ENCODE measurements at places on chromosomes 3 and 15.

DNA sequence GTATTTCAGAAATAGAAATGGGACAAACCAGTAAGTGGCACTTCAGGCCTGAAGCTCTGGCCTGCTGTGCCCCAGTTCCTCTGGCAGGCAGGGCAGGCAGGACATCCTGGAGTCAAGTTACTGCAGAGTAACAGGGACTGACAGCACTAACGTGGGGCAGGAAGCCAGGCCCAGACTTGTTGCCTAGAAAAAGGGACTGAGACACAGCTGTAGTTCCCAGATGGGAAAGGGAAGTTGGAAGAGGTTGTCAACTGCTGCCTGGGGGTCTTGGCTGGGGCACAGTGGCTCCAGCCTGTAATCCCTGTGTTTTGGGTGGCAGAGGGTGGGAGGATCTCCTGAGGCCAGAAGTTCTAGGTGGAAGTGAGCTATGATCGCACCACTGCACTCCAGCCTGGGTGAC, 171.9 kb downstream of the FMN1 start:
- H3K36me3 ChIP-seq: no peaks in the 10 kb centered on the region
- H3K27me3 ChIP-seq: no peaks in the 10 kb centered on the region
- no peak for DNase-seq
- H3K4me3 ChIP-seq: no peak overlapping the region
- no peak overlapping the region for H3K27ac ChIP-seq

DNA sequence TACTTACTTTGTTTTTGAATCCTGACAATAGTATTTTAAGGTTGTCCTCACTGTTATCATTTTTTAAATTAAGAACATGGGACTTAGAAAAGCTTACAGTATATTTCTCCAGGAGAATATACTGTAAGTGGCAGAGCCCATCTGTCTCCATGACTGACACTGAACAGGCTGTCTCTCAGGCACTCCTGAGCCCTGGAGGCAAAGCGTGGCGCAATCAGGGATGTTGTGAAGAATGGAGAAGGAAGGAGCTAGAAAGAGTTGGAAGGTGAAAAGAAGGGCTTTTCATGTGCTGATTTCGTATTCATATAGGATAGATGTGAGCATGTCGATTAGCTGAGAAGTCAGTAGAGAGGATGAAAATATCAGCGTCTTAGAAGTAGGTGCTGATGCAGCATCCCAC, 41.5 kb downstream of the FGF12 start:
- no peaks in the 10 kb centered on the region for H3K4me1 ChIP-seq
- no peak for DNase-seq
- no peaks in the 10 kb centered on the region for H3K36me3 ChIP-seq
- H3K4me3 ChIP-seq: no peak overlapping the region

DNA sequence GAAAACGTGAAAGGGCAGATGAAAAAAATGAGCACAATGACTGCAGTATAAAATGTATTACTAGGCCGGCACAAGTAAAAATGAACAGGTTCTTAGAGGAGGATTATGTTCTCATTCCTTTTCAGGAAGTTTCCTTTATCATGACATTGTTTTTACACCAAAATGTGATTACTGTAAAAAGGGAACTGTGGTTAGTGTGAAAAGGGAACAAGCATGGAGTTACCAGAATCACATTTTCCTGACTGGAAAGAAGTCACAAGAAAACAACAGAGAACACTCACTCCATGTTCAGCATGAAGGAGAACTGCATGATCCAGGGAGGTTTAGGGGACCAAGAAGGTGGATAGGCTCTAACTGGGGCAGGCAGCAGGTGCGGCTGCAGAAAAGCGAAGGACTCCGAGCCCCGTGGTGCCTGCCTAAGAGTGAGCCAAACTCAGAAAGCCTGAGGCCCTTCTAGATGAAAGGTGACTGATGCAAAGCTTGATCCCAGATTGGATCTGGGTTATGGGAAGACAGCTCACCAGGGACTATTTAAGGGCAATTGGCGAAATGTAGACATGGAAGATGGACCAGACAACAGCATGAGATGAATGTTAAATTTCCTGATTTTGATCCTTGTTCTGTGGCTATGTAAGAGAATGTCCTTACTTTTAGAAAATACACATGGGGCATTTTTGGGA, 77.3 kb downstream of the CCR1 start:
- H3K27ac ChIP-seq: no peak overlapping the region
- DNase-seq: no peak
- H3K36me3 ChIP-seq: no peaks in the 10 kb centered on the region
- H3K4me3 ChIP-seq: no peak overlapping the region
- no peaks in the 10 kb centered on the region for H3K27me3 ChIP-seq
- peaks cover 2% of the 10 kb centered on the region for H3K4me1 ChIP-seq

GRCh38 chr3:8540456-8540855, 38.8 kb downstream of the LMCD1 start:
- no peak overlapping the region for H3K27ac ChIP-seq
- no peaks in the 10 kb centered on the region for H3K27me3 ChIP-seq
- no peak overlapping the region for H3K4me3 ChIP-seq
- DNase-seq: no peak

GRCh38 chr15:85837011-85837433, 42.3 kb upstream of the KLHL25 start:
- no peak overlapping the region for H3K4me3 ChIP-seq
- H3K36me3 ChIP-seq: no peaks in the 10 kb centered on the region
- H3K4me1 ChIP-seq: no peaks in the 10 kb centered on the region
- DNase-seq: no peak
- no peak overlapping the region for H3K27ac ChIP-seq

GRCh38 chr3:115960799-115961198, 337.5 kb downstream of the GAP43 start:
- H3K27ac ChIP-seq: no peak overlapping the region
- no peak overlapping the region for H3K4me3 ChIP-seq
- no peak for DNase-seq
- H3K4me1 ChIP-seq: no peaks in the 10 kb centered on the region
- H3K27me3 ChIP-seq: no peaks in the 10 kb centered on the region

DNA sequence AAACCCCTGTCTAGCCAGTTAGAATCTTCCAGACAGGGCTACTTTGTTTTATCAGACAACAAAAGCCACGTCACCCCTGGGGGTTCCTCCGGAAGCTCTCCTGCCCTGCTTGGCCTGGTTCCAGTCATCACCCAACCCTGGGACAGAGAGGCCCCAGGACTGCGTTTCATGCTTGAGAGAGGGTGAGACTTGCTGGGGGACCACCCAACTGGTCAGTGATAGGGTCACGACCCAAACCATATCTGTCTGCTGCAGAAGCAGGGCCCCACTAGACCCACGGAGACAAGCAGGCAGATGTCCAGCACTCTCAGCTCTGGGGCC, 1.2 kb downstream of the NT5DC2 start:
- no peaks in the 10 kb centered on the region for H3K27me3 ChIP-seq
- peak; percentile 21 for DNase-seq
- H3K36me3 ChIP-seq: no peaks in the 10 kb centered on the region
- peaks cover 12% of the 10 kb centered on the region for H3K4me1 ChIP-seq
- peak overlapping the region; percentile 36 for H3K27ac ChIP-seq

DNA sequence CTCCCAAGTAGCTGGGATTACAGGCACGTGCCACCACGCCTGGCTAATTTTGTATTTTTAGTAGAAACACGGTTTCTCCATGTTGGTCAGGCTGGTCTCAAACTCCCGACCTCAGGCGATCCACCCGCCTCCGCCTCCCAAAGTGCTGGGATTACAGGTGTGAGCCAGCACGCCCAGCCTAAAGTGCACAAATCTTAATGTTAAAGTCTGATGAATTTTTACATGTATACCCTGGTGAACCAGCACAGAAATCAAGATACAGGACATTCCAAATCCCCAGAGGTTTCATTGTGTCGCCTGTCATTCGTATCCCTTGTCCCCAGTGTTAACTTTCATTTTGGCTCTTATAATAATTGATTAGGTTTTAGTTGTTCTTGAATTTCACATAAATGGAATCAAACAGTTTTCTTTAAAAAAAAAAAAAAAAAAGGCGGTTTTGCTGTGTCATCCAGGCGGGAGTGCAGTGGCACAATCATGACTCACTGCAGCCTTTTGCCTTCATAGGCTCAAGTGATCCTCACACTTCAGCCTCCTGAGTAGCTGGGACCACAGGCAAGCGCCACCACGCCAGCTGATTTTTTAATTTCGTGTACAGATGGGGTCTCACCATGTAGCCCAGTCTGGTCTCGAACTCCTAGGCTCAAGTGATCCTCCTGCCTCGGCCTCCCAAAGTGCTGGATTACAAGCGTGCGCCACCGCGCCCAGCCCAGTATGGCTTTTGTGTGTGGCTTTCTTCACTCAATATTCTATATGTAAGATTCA, 1.5 kb upstream of the TM4SF19 start:
- no peak overlapping the region for H3K4me3 ChIP-seq
- H3K27ac ChIP-seq: no peak overlapping the region
- DNase-seq: no peak
- no peaks in the 10 kb centered on the region for H3K4me1 ChIP-seq
- no peaks in the 10 kb centered on the region for H3K27me3 ChIP-seq

DNA sequence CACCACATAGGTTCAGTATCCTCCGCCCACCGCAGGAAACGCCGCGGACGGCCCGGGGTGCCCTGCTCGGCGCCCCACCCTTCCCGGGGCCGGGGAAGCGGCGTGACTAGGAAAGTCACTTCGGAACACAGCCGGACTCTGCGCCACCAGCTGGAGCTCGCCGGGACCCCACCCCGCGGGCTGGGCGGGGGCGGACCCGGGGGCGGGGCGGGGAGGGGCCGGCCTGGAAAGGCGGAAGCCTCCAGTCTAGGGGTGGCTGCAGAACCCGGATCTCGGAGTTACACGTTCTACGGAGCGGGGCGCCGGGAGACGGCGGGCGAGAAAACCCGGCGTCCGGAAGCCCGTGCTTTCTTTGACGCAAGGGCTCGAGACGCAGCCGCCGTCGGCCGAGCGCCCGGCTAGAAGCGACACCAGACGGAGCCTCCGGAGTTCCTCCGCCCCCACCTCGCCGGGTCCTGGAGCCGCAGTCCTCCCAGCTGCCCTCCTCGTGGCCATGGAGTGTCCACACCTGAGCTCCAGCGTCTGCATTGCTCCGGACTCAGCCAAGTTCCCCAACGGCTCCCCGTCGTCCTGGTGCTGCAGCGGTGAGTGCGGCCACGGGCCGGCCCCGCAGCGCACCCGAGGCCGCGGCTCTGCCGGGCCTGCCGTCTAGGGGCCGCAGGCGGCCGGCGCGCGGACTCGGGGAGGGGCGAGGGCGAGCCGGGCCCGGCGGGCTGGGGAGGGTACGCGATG, at the start of gene USP3:
TSS of gene USP3 (plus strand) at position 347 of the 732 bp plus-strand sequence. CDS start at position 494, 147 bp downstream.
- peak; percentile 98 for DNase-seq
- H3K4me1 ChIP-seq: peaks cover 14% of the 10 kb centered on the region
- H3K36me3 ChIP-seq: no peaks in the 10 kb centered on the region
- peak within 1 kb of the TSS; percentile 72 for H3K4me3 ChIP-seq

DNA sequence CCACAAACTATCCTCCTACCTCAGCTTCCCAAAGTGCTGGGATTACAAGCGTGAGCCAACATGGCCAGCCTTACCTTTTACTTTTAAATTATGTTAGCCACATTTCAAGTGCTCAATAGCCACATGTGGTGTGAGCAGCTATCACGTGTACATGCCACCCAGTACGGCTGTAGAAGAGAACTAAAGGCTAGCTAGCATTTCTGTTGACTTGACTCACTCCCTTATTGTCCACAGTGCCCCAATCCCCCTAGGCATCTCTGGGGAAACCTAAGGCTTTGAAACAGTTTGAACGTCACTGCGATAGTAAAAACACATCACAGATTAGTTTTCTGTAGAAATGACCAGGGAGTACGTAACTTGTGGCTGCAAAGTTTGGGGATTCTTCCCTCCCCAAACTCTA, 12.0 kb downstream of the C15orf40 start:
- no peaks in the 10 kb centered on the region for H3K4me1 ChIP-seq
- H3K27me3 ChIP-seq: no peaks in the 10 kb centered on the region
- no peak overlapping the region for H3K4me3 ChIP-seq
- no peak overlapping the region for H3K27ac ChIP-seq
- H3K36me3 ChIP-seq: no peaks in the 10 kb centered on the region
- no peak for DNase-seq

GRCh38 chr3:139601191-139601961, 61.8 kb upstream of the RBP1 start:
- no peak overlapping the region for H3K4me3 ChIP-seq
- H3K4me1 ChIP-seq: no peaks in the 10 kb centered on the region
- DNase-seq: no peak
- H3K27ac ChIP-seq: no peak overlapping the region
- no peaks in the 10 kb centered on the region for H3K36me3 ChIP-seq

GRCh38 chr15:67511606-67512005, 9.3 kb upstream of the C15orf61 start:
- no peaks in the 10 kb centered on the region for H3K4me1 ChIP-seq
- no peak for DNase-seq
- no peak overlapping the region for H3K4me3 ChIP-seq
- H3K27ac ChIP-seq: no peak overlapping the region
- no peaks in the 10 kb centered on the region for H3K36me3 ChIP-seq
- H3K27me3 ChIP-seq: no peaks in the 10 kb centered on the region

DNA sequence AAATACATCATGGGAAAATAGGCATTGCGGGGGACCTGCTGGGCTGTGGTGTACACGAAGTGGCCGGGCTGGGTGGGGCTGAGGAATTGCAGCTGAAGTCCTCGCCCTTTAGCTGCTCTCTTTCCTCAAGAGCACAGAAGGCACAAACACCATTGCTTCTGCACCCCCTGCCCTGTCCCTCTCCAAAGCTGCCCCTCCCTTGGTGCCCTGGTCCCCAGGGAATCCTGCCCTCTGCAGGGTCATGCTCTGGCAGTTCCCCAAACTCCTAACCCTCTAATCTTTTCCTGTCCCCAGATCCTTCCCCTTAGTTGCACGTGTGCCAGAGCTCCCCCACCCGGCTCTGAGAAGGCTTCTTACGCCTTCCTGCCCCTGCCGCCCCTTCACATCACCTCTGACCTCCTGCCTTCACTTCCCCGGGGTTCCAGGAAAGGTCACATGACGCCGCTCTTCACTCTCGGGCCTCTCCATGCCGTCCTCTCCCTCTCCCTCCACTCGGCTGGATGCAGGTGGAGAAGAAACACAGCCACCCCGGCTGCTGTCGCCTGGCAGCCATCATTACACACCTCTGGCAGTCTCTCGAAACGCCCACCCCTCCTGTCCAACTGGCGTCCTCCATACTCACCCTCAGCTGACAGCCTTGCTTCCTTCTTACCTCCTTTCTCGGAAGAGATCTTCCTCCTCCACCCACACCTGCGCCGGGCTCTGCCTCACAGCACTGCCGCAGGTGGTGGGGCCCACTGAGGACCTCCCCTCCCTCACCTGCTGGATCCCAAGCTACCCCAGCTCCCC, 6.9 kb upstream of the PCSK6 start:
- no peak for DNase-seq
- peaks cover 2% of the 10 kb centered on the region for H3K4me1 ChIP-seq
- H3K4me3 ChIP-seq: no peak overlapping the region
- no peaks in the 10 kb centered on the region for H3K27me3 ChIP-seq
- no peaks in the 10 kb centered on the region for H3K36me3 ChIP-seq

DNA sequence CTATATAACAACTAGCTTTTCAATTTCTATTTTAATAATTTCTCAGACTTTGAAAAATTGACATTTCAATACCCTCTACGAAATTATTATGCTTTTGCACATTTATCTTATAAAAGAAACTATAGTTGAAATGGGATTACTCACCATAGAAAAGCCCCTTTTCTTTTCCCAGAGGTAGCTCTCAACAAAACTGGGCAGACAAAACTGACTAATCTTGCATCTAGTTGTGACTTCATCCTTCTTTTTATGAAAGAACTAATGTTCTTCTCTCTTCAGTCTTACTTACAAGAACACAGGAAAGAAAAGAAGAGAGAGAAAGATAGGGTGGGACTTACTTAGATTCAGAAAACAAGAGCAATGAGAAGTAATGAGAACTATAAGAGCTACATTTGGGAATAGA, 61.0 kb downstream of the GPR160 start:
- H3K27me3 ChIP-seq: no peaks in the 10 kb centered on the region
- H3K4me3 ChIP-seq: no peak overlapping the region
- no peaks in the 10 kb centered on the region for H3K36me3 ChIP-seq
- H3K4me1 ChIP-seq: no peaks in the 10 kb centered on the region
- no peak for DNase-seq

Measured in ovary (tissue), 10 donors.